ENCODE measurements at places on chromosomes 16 and 17.

DNA sequence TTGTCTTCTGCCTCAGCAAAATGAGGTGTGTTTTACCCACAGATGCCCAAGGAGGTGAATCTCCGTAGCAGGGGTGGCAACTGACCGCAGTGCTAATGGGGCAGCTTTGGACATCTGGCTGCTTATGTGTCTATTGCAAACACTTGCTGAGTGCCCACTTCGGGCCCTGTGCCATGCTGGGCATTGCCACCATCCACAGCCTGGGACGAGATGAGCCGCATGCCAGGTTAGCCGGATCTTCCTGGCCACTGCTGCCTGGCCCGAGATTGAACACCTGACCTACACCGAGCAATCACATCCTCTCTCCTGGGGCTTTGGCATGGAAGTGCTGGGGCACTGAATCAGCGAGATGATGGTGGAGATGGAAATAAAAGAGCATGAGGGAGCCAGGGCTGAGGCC, 238.7 kb downstream of the GSG1L start:
- DNase-seq, result no peak

- no peak for DNase-seq
Measured at GRCh38 chr16:78556421-78556820, 457.0 kb downstream of the WWOX start.

- no peak for DNase-seq
Measured at GRCh38 chr17:2777242-2777867, 18.9 kb upstream of the RAP1GAP2 start.

GRCh38 chr17:57935833-57936807, 19.1 kb downstream of the CUEDC1 start:
- no peak for DNase-seq

DNA sequence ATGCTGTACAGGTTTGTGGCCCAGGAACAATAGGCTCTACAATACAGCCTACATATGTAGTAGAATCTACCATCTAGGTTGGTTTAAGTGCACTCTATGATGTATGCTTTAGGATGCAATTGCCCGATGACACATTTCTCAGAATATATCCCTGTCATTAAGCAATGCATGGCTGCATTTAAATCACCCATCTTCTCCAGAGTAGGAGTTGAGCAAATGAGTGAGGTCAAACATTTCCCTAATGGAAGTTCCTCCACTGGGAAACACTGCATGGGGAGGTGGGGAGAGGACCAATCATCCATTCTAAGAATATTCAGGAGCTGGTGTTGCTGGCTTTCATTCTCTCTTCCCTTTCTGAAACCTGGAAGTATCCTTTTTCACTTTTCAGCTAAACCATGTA, 2.0 kb upstream of the PCTP start:
- no peak for DNase-seq

DNA sequence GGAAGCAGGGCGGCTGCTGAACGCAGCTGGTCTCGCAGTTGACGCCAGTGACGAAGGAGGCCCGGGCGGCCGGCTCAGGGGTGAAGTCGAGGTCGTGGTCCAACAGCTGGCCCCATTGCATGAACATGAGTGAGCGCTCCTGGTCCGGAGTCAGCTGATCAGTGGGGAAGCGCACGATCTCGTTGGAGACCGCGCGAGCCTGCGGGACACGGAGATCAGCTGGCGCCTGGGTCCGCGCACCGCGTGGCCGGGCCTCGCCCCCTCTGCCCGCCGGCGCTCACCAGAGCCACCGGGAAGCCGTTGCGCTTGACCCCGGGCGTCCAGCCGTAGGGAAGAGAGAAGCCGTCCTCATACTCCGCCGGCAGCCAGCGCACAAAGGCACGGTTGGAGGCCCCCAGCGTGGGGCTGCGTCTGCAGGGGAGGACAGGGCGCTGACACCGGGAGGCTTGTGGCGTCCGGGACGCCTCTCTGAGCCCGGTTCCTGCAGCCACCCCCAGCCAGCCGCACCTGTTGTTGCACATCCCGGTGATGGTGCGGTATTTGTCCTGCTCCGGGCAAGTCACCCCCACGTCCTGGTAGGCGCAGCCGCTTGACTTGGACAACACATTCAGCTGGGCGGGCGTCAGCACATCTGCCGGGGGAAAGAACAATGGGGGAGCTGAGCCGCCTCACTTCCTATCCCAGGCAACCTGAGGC, 1.6 kb downstream of the MPO start:
- DNase-seq, result no peak

Data from stimulated activated CD4-positive, alpha-beta T cell treated with anti-CD3 and anti-CD28 coated beads, Interleukin-2, amount 100 ng/mL, for 4 hours (primary cell).